ENCODE measurements at places on chromosomes 11 and 22.
A peak's percentile ranks its signal among the peaks of the same experiment; 100 is the strongest.

DNA sequence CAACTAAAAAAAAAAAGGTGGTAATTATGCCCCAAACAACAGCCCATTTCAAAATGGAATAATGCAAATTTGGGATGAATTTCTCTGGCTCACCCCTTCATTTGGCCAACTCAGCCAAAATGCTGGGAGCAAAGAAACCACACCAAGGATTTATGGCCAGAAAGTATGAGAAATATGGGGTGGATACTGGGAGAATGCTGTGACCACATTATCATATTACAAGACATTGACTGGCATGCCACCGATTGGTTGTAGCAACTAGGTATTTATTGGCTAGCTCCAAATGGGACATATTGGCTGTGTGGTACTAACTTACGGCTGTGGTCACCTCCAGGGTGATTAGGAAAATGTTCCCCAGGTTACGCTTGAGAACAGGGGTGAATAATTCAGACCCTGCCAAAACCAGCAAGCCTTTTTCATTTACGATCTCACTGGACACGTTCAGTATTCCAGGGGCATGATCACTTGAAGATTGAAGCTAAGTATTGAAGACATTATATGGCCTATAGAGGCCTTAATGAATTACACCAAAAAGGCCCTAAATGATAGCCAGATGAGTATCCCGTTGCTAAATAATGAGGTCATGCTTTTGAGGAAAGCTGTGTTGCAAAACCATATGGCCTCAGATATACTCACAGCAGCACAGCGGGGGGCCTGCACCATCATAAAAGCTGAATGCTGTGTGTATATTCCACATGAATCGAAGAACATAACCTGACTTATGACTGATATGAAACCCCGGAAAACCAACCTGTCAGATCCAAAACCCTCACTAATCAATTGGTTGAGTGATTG lies 3.8 kb upstream of the FDX1 start:
- peak; percentile 90 for DNase-seq

- DNase-seq = no peak
Observed at GRCh38 chr11:71321433-71322191, 69.2 kb upstream of the SHANK2 start.

DNA sequence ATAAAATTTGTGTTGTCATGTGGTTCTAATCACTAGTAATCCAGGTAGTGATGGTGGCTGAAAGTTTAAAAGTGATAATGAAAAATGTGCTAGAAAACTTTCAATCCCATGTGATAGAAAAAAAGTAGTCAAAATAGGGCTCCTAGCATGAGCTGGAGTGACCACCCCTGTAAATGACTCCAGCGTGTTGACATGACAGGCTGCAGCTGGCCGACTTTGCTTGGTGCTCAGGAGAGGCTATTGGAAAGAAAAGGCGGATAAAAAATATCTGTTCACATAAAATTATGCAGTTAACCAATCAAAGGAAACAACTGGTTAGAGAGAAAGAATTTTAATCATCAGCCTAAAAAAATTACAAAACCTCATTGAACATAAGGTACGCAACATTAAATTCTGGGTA lies 16.9 kb upstream of the MTCH2 start:
- no peak for DNase-seq

DNA sequence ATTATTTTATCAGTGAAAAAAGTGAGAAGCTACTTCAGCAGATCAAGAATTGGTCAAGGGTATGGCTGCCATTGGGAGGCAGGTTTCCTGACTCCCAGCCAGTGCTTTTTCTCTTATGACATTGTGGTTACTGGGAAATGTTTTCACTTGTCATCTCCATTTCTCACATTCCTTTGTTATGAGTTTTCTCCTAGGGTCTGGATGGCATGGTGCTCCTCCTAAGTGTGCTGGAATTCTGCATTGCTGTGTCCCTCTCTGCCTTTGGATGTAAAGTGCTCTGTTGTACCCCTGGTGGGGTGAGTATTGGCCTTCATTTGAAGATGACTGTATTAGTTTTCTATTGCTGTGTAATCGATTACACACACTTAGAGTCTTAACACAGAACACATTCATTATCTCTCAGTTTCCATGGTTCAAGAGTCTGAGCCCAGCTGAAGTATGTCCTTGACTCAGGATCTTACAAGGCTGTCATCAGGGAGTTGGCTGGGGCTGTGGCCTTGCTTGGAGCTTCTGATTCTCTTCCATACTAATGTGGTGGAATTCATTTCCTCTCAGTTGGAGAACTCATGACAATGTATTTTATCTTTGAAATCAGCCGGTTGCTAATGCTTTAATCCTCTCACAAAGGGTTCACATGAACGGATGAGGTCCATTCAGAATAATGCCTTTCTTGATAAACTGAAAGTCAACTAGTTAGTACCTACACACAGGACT lies 21.0 kb upstream of the MS4A6E start:
- no peak for DNase-seq

- DNase-seq = peak; percentile 15
Observed at GRCh38 chr11:78449866-78450265, 32.2 kb upstream of the GAB2 start.

DNA sequence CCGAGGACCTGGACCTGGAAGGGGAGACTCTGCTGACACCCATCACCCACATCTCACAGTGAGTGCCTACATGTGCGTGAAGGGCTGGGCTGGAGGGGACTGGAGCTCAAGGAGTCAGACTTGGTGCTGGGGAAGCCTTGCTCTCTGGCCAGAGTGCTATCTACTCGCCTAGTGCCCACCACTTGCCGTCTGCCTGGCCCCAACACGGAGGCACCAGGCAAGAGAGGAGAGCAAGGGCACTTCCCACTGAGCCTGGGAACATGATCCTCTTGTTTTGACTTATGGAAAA lies 37.8 kb downstream of the KCNQ1OT1 start:
- DNase-seq = no peak

- DNase-seq = no peak
Observed at GRCh38 chr11:127259102-127259501, 258.5 kb upstream of the KIRREL3 start.

DNA sequence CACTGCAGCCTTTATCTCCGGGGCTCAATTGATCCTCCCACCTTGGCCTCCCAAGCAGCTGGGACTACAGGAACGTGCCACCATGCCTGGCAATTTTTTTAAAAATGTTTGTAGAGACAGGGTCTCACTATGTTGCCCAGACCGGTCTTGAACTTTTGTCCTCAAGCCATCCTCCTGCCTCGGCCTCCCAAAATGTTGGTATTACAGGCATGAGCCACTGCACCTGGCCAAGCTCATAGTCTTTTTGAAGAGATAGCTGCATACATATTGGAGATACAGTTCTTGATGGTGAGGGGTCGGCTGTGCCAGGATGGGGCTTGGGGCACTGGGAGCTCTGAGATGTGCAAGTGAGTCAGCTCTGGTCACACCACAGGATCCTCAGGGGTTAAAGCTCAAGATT lies 53.2 kb downstream of the CHRDL2 start:
- no peak for DNase-seq

- DNase-seq = no peak
Observed at GRCh38 chr11:2210366-2211112, 38.9 kb upstream of the TH start.

- DNase-seq = no peak
Observed at GRCh38 chr22:27630754-27631153, 170.8 kb downstream of the MN1 start.

DNA sequence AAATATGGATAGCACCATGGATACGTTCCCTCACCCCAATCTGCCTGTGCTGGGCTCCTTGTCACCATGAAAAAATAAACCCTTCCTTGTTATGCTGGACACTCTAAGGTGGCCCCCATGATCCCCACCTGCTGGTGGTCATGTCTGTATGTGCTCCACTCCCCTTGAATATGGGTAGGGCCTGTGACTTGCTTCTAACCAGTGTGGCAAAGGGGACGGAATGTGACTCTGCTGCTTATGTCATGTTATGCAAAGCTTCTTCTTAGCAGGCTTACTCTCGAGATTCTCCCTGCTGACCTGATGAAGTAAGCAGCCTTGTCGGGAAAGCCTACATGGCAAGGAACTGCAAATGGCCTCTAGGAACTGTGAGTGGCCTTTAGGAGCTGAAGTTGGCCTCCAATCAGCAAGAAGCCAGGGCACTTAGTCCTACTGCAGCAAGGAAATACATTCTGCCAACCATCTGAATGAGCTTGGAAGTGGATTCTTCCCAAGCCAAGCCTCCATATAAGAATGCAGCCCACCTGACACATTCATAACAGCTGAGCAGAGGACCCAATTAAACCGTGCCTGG lies 159.9 kb downstream of the CCDC34 start:
- no peak for DNase-seq

DNA sequence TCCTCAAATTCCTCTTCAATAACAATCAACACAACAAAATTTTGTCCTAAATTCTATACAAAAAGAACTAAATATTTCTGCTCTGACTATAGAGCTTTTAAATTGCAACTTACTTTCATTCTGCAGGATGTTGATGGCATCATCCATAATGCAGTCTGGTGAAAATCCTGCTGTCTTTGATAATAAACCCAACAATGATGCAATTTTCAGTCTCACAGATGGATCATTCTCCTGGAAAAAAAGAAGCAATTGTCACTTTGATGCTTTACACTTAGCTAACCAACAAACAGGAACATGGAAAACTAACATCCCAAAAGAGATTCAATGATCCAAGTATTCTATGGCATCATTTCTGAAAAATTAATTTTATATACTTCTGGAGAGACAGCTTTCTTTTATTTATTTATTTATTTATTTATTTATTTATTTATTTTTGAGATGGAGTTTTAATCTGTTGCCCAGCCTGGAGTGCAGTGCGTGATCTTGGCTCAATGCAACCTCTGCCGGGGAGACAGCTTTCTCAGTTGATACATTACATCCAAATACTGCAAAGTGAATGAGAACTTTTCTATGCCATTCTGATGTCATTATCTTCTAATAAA lies 13.0 kb downstream of the INTS4 start:
- no peak for DNase-seq

DNA sequence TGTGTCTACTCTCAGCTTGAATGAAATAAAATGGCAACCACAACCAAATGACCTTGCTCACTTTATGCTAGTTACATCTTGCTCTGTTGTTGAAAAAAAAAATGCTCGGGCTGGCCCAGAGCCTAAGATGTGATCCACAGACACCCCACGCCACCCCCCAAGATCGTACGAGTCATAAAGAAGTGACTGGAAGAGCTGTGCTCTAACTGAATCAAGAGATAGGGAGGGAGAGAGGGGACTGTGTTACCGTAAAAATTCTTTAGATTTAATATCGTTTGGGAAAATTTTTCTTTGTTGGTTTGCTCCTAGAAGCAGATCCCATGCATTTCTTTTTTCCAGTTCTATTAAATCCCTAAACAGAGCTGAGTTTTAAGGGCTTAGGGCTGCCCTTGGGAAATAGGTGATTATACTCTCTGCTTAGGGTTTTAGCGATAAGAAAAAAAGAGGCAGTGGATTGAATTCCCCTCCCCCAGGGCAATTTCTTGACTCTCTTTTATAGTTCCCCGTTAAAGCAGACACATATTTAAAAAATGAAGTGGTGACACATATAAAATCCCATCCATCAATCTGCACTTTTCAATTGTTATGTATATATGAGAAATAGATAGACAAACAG lies 14.5 kb downstream of the MAML2 start:
- no peak for DNase-seq

- no peak for DNase-seq
Observed at GRCh38 chr22:26050079-26050478, 119.2 kb upstream of the SEZ6L start.

- peak; percentile 69 for DNase-seq
Observed at GRCh38 chr22:45504373-45505341, 2.0 kb downstream of the FBLN1 start.

GRCh38 chr11:71491940-71492339 lies 35.1 kb upstream of the KRTAP5-7 start:
- DNase-seq = no peak

GRCh38 chr11:58406774-58407173 lies at the start of gene OR5B3:
Gene OR5B3, minus strand, starts transcription at chr11:58406874. Its CDS starts 3,465 bp downstream, at chr11:58403409.
- no peak for DNase-seq

DNA sequence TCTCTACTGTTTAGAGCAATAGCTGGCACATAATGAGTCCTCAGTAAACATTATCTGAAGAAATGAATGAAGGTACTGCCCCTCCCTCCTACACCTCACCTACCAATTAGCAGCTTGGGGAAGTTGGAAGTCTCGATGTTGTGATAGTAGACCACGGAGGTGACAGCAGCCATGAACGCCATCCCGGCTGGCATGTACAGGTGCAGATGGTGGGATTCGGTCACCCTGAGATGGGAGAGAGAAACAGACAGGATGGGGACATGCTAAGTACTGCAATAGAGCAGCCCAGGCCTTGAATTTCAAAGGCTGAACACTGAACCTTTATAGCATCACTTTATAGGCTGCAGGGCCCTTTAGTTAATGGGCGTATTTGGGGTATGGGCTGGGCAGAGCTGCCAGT lies 6.6 kb downstream of the ABCC8 start:
- no peak for DNase-seq

All from fibroblast of mammary gland (primary cell).